ENCODE measurements at places on chromosomes 1 and 21.

DNA sequence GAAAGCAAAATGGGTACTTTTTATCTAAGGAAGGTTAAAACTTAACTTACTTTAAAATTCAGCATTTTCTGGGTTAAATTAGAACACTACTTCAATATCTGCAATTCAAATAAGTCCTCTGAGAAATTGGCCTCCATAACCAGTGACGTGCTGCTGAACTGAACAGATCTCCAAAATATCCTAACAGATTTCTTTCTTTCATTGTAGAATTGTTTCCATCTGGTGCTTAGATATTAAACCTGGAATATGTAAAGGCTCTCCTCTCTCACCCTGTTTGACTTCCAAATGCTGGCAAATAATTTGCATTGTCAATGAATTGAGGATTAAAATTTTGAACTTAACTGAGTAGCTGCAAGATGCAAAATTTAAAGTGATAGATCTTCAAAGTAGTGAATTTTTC lies 316.9 kb upstream of the CXADR start:
- DNase-seq, result no peak

DNA sequence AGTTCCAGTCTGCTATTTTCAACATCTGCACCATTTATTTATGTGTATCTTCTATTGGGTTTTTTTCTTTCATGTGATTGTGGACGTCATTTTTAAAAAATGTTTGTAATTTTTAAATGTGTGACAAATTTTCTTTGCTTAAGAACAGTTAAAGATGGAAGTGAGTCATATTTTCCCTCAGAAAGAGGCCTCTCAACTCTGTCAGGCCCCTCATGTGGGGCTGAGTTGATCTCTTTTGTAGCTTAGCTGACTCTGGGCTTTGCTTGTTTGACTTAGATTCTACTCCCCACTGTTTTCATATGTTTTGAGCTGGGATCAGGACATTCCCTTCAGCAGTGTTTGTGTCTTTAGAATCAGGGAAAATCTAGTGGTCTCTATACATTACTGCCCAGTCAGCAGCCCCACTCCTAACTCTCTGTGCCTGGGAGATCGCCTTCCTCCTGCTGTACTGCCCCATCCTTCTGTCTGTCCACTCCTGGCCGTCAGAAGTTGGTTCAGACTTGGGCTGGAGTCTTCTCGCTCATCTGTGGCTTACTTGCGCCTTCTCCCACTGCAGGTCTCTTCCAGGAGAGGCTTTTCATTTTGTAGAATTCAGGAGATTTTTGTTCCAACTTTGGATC lies 137.4 kb downstream of the DYRK1A start:
- peak; percentile 2 for DNase-seq

GRCh38 chr1:89660224-89661061 lies 27.5 kb downstream of the LRRC8C start:
- DNase-seq, result no peak

- no peak for DNase-seq
Measured at GRCh38 chr1:31932491-31933316, 5.5 kb downstream of the PTP4A2 start.

DNA sequence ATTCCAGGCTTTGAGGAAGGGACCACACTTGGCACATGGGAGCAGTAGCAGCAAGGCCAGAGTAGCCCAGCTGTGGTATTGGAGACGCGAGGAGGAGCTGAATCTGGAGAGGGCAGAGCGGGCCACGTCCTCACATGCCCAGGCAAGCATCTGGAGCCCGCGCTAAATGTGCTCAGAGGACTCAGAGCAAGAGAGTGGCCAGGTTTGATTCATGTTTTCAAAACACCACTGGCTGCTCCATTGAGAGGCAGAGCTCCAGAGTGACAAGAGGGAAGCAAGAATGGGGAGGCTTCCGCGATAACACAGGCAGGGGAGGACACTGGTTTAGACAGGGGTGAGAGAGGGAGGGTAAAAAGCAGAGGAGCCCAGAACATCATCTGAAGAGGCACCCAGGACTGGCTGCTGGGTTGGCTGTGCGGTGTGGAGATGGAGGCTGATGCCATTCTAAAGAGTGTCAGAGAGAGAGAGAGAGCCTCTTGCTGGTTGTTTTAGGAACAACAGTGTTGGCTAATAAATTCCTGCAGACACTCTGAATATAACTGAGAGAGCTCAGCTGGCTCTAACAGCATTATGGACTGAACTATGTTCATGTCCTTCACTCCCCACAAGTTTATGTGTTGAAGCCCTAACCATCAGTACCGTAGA lies 32.3 kb downstream of the RCAN1 start:
- DNase-seq, result peak; percentile 20

- DNase-seq, result no peak
Measured at GRCh38 chr1:215489771-215490565, 77.1 kb upstream of the KCTD3 start.

DNA sequence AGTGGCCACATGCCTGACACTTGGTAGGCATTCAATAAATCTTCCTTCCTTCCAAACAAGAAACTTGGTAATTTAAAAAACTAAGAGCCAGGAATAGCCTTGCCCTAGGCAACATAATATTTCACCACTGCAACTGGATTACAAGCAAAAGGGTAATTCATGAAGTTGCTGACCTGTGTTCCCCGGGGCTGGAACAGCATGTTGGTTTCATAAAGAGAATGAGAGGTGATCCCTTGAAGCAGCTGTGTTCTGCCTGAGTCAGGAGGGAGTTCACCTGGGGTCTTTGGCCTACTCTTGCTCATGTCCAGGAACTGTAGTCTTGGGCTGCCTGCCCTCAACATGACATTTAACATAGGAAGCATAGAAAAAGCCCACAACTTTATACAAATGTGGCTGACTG lies 329.0 kb upstream of the DAB1 start:
- no peak for DNase-seq

- peak; percentile 81 for DNase-seq
Measured at GRCh38 chr21:33976082-33977016, 60.7 kb upstream of the ATP5PO start.

- no peak for DNase-seq
Measured at GRCh38 chr1:106879538-106879937, 176.9 kb upstream of the PRMT6 start.

GRCh38 chr1:229347528-229347927 lies 4.7 kb upstream of the CCSAP start:
- DNase-seq, result no peak

GRCh38 chr1:203342192-203342940 lies 8.6 kb downstream of the FMOD start:
- peak; percentile 83 for DNase-seq

- no peak for DNase-seq
Measured at GRCh38 chr1:8782001-8782620, 35.3 kb downstream of the RERE start.

DNA sequence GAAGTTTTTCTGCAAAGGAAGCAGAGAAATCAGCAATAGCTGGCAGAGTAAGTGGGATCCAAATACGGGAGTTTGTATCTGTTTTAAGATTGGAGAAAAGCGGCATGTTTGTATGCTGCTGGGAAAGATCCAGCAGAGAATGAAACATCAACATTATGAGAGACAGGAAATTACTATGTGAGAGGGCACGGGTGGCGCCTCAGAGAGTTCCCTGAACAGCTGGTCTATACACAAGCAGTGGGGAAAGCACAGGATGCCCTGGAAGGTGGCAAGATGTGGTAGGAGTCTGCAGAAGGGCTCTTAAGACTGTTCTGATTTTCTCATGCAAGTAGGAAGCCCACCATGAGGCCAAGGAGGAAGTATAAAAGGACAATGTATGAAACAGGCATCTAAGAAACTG lies 130.4 kb downstream of the RERE start:
- DNase-seq, result no peak

DNA sequence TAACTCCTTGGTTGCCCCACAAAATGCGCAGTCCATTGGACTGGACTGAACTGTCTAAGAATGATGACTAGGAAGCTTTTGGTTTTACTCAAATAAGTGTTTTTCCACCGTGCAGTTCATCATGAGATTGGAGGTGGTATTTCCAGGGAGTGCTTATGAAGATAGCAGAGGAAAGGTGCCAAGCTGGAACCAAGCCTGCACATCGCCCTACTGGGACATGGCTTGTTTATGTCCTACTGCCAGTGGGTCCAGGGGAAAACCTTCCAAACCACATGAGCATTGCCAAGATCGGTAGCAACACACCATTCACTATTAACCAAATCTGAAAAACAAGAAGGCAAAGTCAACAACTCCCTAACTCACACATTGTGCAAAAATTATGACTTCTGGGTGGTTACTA lies 54.7 kb upstream of the DSCAM start:
- DNase-seq, result no peak

DNA sequence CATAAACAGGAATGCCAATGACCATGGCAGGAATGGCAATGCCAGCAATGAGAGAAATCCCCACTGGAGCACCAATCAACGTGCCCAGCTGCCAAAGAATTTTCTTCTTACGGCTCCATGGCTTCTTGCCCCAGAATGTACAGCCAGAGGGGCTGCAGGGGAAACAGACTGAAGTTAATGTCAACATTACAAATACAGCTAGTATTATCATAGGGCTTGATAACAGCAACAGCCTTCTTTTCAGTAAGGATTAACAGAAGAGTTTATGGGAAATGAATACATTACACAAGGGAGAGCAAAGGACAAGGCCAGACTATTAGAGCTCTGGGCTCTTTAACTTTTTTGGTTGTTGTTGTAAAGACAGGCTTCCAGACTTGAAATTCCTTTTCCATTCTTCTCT lies 18.2 kb downstream of the RNF19B start:
- DNase-seq, result no peak

GRCh38 chr1:224458996-224459395 lies 24.4 kb upstream of the WDR26 start:
- no peak for DNase-seq

DNA sequence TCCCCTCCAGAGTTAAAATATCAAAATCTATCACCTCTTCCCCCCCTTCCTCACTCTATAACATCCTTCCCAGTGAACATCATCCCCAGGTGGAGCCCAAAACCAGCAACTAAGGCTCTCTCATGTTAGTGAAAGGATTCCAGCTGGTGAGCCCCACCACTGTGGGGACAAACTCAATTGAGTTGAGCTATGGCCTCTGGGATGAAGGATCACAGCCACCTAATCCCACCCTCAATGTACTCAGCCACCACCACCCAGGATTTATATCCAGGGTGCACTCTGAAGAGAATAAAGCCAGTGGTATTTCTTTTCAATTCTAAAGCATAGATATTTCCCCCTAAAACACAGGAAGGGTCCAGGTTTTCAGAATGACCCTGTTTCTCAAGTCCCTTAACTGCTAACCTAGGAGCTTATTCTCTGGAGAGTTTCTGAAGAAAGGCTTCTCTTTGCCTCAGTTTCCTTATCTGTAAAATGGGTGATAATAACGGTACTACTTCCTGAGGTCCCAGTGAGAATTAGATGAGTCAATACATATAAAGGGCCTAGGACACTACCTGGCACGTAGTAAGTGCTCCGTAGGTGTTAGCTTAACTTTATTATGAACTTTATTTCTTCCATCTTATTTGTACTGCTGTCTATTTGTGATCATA lies 15.6 kb upstream of the BOLA1 start:
- DNase-seq, result no peak

DNA sequence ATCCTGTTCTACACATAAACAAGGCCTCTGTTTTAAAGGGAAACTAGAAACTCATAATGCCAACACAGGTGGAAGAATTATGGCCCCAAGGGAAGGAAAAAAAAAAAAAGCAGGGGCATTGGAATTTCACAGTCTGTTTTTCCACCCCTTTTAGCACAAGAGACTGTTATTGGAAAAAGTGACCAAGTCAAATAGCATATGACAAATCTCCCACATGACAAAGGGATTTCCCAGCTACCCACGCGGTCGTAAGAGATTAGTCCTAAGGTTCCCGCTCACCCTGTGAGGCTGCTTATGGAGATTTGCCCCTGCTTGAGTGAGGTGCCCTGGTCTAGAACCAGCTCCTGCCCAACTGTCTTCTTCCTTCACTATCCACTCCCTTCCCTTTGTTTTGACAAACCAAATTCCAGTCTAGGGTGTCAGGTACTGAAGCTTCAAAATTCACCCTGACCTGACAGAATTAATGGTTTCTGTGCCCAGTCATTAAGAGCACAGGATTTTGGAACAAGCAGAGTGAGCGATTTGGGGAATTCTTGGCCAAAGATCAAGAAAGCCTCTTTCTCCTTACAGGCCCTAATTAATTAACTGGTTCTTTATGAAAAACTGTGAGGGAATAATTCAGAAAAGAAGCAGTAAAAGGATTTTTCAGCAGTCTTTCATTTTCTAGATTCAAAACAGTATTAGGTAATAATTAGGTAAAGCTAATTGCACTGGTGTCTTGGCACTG lies 107.3 kb downstream of the NMNAT2 start:
- no peak for DNase-seq

DNA sequence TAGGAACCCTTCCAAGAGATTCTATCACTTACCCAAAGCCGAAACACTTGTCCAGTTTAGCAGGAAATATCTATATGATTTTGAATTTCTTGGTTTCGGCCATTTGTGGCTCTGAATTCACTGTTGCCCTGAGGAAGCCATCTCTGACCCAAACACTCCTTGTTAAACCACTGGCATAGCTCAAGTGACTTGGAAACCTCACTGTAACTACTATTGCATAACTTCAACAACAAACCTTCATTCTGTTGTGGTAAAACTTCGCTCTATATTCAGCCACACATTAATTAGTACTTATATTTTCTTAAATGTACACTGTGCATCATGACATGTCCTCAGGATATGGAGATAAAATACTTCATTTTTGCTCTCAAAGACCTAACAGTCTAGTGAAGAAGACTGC lies 63.2 kb downstream of the ST6GALNAC3 start:
- no peak for DNase-seq

DNA sequence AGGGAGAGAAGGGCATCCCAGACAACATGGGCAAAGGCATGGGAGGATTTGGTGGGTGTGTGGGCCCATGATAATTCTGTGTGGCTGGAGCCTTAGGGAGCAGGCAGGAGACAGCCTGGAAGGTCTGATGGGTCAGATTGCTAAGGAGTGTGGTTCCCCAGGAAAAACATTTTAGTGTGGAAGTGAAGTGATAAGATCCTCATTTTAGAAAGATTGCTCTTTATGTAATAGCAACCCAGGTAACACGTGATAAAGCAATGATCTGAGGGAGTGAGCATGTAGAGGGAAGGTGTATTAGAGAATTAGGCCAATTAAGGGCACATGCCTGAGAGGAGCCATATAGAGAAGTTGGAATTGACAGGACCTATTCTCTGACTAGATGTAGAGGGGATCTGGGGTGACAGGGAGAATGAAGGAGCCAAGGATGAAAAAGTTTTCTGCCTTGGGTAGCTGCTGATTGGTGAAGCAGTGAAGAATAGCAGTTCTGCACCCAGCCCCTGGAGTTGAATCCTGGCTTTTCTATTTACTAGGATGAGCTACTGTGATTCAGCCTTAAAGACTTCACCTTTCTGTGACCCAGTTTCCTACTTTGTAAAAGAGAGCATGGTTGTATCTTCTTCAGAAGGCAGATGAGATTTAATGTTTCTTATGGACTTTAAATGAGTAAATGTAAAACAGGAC lies 18.7 kb upstream of the SLAMF6 start:
- DNase-seq, result no peak

DNA sequence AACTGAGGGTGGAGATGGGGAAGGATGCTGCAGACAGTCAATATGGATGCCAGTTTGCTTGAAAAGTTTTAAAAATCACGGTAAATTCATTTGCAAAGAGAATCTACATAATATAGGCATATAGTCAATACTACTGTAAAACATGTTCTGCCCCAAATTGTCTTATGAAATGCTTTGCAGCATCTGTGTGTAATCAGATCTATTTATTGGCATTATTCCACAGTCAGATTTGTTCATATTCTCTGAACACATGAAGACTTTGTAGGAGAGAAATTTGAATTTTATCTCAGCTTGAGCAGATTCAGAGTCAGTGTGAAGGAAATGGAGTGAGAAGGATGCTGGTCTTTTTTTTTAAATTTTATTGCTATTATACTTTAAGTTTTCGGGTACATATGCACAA lies 88.5 kb downstream of the PLPPR4 start:
- DNase-seq, result no peak

GRCh38 chr1:221473411-221473810 lies 268.5 kb downstream of the DUSP10 start:
- DNase-seq, result no peak

- DNase-seq, result no peak
Measured at GRCh38 chr1:8408151-8408839, 90.4 kb downstream of the SLC45A1 start.

All from urothelium cell line (cell line).